HTR-8/SVneo (cell line): ENCODE measurements at places on chromosomes 13 and 19.

- no peak for DNase-seq
Measured at GRCh38 chr19:40192758-40193586, 1.7 kb downstream of the MAP3K10 start.

DNA sequence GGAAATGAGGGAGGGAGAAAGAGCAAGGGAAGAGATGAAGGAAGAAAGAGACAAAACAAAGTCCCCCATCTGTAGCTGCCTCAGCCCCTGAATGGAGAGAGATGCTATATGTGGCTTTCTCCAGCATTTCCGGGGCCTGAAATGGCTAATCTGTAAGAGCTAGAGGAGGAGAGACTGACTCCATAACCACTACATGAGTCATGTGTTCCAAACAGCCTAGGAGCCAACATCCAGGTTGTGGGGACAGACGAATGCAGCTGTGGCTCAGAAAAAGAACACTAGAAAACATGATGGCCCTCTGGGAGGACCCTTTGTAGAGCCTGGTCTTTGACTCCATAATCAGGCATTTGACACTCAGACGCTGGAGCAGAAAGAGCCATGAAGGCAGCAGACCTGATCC lies 292.0 kb upstream of the ZNF507 start:
- DNase-seq, result no peak

- no peak for DNase-seq
Measured at GRCh38 chr13:110067355-110068175, 239.4 kb downstream of the COL4A1 start.

- no peak for DNase-seq
Measured at GRCh38 chr19:56837492-56838023, 3.0 kb downstream of the PEG3 start.

DNA sequence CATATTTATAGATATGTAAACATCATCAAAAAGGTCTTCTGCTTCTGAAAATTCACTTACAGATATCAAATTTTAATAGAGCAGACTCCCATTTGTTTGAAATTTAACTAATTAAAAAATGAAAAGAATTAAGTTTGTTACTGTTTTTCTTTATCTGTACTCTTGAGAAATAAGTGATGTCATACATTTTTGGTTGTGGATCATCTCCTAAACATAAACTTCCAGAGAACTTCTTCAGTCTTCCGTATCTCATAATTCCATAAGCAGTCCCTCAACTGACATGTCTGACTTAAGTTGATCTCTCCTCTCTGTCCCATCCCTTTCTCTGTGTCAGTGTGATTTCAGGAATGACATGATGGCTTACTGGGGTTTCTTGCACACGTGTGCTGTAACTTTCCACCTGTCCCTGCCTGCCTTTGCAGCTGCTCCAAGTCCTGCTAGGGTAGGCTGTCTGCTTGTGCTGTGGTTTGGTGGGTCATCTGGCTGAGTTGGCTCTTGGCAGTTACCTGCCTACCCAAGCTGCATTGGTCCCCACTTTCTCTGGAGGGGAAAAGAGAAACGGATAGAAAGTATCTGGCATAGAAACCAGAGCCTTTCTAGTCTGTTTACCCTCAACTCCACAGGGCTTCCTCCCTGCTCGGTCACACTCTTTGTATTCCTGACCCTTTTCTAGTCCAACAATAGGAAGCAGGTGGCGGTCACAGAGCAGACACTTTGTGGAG lies 127.1 kb downstream of the GGACT start:
- no peak for DNase-seq

GRCh38 chr13:101406791-101407190 lies 9.5 kb downstream of the NALCN start:
- DNase-seq, result no peak

DNA sequence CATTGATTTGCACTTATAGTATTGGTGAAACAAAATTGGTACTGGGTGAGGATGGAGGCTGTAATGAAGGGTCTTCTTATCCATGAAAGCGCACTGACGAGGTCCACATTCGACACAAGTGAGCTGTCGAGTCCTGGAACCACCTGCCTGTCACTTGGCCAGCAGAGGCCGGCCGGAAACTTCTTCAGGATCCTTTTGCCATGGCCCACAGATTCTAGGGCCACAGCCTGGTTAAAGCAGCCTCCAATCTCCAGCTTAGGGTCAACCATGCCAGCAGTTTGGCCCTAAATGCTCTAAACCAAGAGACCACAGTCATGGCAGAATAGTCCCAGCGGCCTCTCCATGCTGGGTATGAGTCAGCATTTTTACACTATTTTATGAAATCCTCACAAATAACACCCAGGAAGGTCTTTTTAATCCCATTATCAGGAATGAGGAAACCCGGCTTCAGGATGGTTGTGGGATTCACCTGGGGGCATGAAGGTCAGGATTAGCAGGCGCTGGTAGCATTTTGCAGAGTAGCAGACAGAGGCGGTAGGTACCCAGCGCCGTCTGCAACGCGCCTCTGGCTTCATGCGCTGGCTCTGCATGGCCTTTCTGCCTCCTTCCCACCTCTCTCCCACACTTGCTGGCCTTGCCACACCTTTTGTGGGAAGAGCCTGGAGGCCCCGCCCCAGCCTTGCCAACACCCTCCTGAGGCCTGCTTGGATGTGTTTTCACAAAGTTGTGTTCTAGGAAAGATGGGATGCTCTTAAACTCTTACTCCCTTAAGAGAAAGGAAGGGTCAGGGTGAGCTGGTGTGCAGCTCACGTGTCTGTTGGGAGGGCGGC lies 15.2 kb downstream of the GAS6 start:
- no peak for DNase-seq

DNA sequence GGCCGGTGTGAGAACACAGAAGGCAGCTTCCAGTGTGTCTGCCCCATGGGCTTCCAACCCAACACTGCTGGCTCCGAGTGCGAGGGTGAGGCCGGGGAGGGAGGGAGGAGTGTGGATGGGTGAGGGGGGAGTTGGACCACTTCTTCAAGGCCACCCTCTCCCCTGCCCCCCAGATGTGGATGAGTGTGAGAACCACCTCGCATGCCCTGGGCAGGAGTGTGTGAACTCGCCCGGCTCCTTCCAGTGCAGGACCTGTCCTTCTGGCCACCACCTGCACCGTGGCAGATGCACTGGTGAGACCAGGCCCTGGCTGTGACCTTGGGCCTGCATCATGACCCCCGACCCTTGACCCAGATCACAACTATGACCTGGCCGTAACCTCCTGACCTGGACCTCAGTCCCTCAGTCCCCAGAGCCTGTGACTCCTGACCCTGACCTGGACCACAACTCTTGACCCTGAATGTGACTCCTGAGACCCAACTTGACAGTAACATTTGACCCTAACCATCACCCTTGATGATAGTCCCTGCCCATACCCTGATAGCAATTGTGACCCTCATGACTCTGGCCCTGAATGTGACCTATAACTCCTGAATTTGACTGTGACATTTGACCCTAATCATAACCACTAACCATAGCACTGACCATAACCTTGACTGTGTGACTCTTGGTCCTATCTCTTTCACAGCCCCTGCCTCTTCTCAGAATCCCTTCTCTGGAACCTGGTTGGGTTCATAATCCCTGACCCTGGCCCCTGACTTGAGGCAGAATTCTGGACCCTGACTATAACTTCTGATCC lies 10.9 kb downstream of the LTBP4 start:
- no peak for DNase-seq

DNA sequence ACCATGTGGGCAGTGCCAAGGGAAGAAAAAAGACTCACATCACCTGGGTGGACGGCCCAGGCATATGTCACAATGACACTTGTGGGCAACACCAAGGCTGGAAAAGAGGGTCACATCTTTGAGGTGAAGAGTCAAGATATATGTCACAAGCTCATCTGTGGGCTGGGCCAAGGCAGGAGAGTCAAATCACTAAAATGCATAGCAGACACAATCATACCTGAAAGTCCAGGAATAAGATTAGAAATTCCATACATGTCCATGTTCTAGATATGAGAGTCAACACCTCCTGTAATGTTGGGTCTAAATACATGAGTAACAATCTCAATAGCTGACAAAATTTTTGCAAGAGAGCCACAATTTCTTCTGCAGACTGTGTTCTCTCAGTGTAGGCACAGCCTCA lies 145.0 kb downstream of the ZNF675 start:
- no peak for DNase-seq

DNA sequence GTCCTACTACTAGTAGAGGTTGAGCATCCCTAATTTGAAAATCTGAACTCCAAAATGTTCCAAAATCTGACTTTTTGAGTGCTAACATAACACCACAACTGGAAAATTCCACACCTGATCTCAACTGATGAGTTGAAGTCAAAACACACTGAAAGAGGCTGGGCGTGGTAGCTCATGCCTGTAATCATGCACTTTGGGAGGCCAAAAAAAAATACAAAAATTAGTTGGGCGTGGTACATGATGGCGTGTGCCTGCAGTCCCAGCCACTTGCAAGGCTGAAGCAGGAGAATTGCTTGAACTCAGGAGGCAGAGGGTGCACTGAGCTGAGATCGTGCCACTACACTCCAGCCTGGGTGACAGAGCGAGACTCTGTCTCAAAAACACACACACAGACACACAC lies 29.9 kb downstream of the USP12 start:
- no peak for DNase-seq

DNA sequence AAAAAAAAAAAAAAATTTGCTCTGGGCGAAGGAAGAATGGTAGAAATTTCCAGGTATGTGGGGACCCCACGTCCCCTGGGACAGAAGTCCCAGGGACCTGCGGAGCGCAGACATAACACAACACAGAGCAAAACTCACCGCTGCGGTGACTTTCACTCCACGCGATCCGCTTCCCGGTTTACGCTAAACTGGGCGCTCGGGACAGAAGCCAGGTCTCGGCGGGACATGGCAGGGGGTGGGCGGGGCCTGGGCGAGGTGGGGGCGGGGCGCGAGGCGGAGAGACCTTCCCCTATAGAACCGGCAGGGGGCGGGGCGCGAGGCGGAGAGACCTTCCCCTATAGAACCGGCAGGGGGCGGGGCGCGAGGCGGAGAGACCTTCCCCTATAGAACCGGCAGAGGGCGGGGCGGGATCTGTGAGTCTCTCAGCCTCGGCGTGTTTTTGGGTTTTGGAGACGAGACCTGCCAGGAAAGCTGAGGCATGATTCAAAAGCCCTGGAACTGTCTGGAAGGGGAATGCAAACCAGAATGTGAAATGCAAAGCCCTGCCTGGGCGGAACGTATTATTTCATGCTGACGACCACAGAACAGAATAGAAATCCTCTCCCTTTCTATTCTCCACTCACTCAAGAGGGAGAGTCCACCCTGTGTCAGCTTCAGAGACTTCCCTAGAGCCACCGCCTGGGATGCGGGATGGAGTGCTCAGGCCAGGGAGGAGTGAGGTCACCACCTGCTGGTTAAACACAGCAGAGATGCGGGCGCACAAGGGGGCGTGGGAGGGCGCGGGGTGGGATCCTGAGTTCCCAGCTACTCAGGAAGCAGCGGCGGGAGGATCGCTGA lies 20.2 kb upstream of the ERVV-1 start:
- DNase-seq, result peak; percentile 39

DNA sequence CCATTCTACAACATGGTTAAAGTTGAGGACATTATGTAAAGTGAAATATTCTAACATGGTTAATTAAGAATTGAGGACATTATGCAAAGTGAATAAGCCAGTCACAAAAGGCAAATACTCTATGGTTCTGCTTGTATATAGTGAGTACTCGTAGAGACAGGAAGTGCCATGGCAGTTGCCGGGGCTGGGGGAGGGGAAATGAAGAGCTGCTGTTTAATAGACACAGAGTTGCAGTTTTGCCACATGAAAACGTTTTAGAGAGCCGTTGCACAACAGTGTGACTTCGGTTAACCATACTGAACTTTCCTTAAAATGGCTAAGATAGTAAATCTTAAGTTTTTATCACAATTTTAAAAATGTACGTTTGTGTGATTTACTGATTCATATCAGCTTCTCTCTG lies 176.9 kb downstream of the SHISA2 start:
- no peak for DNase-seq

DNA sequence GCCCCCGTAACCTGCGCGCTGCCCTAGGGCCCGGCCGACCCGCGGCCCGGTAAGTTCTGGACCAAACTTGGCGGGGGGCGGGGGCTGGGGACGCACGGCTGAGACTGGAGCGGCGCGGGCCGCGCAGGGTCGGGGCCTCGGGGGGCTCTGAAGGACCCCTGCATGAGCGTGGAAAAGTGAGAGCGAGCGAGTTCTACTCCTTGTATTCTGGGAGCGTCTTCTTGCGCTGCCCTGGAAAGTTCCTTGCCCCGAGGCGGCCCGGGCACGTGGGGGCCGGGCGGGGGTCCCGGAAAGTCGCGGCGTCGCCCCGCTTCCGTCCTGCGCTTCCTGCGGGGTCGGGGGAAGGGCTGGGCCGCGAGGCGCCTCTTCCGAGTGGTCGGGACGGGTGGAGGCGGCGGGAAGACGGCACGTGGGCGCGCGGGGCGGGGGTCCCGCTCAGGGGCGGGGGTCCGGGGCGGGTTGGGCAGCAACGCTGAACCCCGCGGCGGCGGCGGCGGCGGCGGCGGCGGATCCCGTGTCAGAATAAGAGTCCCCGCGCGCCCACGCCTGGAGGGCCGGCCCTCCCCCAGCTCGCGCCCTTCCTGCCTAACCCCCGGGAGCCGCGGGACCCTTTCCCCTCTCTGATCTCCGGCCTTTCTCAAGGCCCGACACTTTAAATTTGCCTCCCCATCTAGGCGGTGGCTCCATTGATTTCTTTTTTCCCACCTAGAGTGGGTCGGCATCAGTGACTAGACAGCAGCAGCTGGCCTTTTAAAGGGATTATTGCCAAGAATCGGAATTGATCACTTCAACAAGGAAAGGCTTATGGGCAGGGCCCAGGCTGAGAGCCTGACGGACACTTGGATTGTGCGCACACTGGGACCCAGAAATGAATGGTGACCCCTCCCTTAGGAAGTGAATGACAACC lies 749 bp downstream of the GATAD2A start:
- peak; percentile 45 for DNase-seq

DNA sequence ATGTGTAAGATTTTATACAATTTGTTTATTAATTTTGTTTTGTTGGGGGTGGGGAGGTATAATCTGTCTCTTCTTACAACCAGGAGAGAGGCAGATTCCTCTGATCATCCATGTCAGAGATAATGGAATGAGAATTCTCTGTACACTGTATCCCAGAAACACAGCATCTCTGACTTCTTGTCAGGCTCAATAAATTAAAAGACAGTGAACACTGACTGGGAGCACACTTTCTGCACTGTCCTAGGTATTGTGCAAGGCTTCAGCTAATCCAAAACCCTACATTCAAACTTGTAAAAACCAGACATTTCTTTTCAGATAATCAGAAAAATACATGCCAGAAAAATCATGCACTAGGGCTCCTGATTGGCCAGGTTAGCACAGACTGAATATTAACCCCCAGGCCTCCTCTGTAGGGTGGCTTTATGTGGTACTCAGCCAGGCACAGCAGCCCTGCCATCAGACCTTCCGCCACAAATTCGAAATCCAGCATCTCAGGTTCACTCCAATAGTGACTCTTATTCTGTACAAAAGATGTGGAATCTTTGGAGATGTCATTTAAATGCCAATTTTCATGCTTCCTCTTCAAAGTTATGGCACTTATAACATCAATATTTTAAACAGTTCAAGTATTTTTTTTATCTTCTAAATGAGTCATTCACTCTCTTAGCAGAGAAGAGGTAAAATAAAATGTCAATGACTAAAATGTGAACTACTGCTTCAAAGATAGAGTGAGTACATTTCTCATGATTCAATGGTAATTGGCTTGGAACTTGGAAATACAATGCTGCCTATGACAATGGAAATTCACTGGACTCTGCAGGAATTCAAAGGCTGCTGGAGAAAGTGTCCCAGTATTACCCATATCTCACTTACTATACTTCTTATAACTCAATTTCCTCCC lies 211.5 kb downstream of the KLF12 start:
- no peak for DNase-seq
